NCI-H2171 treated with DMSO at 0.1 percent for 48 hours (cell line): ENCODE measurements at places on chromosomes 6 and 20.

DNA sequence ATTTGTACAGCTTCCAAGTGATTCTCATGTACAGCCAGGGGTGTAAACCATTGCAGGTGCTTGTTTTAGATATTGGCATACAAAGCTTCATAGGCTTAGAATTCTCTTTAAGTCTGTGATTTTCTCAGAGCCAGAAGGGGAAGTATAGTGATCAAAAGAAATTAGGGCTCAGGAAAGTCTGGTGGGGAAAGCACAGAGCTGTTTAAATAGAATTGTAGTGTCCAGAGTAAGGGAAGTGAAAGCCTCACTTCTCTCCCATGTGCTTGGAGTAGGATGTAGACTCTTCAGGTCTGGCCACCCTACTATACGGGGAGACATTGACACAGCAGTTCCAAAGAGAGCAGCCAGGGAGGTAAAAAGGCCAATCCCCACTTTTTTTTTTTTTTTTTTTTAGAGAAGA is 10.4 kb downstream of the GCNT2 start:
- DNase-seq = no peak

- DNase-seq = no peak
These were observed 1.2 kb upstream of the RIPOR3 start for GRCh38 chr20:50692552-50692933.

- DNase-seq = no peak
These were observed 92.9 kb upstream of the SHLD1 start for GRCh38 chr20:5657190-5657875.

- DNase-seq = no peak
These were observed 82.0 kb upstream of the TNFRSF21 start for GRCh38 chr6:47391675-47392074.

DNA sequence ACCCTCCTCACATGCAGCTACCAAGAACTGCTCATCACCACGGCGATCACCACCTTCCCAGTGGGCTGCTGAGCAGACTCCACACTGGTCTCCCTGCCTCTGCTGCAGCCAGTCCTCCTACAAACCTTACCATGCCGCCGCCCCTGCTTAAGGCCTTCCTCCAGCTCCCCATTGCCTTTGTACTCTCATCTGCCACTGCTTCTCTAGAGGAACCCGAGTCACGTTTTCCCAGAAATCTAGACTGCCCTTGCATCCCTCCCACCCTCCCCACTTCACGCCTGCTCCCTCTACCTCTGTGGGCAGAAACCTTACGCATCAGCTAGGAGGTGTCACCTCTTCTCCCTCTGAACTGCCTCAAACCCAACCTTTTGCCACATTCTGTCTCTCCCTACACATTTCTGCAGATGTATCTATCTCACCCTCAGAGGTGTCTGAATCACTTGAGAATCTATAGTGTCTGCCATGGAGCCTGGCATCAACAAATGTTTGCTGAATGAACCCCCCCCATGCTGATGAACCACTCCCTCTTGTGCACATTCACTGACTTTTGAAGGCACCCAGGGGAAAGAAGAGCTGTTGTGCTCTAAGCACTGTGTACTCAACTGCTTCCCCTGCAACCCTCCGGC is 4.3 kb downstream of the E2F1 start:
- DNase-seq = no peak

GRCh38 chr6:135084001-135084915 is 29.6 kb upstream of the HBS1L start:
- DNase-seq = no peak

- DNase-seq = no peak
These were observed 148.6 kb downstream of the LRRC1 start for GRCh38 chr6:53943395-53943794.

GRCh38 chr6:29967379-29968010 is 25.2 kb downstream of the HLA-A start:
- peak; percentile 72 for DNase-seq

GRCh38 chr6:3176562-3177355 is 19.4 kb upstream of the TUBB2A start:
- no peak for DNase-seq

GRCh38 chr6:131519670-131520436 is 53.2 kb upstream of the ARG1 start:
- peak; percentile 31 for DNase-seq

DNA sequence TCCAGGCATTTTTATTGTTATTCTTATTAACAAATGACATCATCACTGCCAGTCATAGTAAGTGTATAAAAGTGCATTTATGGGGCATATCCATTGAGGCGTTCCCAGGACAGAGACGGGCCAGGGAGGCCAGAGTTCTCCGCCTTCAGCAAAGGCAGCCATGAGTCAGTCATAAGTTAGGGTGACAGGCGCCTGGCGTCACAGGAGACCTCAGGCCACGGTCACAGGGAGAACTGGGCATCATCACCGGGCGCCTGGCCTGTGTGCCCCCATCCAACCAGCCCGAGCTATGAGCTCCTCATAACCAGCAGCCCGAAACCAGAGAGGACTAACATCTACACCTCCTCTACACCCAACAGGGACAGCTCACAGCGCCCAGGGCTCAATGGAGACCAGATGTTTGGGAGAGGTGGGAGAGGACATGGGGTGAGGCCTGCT is 259.2 kb downstream of the DLL1 start:
- DNase-seq = no peak

GRCh38 chr6:150783813-150784212 is 81.7 kb upstream of the MTHFD1L start:
- DNase-seq = no peak

DNA sequence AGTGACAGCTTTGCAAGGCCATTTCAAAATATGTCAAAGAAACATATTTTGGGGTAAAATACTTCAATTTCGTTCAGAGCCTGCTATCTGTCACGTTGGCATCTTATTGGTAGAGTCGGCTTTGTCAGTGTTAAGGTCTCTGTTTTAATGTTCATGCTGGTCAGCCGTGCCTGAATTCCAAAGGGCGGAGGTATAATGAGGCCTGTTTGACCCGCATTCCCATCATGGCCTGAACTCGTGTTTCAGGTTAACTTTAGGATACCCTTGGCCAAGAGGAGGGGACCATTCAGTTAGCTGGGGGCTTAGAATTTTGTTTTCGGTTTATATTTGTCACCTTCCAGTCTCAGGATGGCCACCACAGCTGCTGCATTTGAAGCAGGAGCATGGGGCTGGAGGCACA is 236.4 kb downstream of the NFATC2 start:
- no peak for DNase-seq

DNA sequence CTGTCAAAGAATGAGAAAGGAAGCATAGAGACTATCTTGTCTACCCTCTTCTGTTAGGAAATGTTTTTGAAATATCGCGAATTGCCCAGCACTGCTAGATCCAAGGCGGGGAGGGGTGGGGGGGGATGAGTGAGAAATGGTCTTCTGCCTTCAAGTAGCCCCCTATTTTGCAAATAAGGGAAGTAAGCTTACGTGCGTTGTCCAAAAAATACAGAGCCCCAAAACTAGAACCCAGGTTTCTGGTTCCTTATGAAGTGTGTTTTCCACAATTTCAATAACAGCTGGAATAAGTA is 923 bp upstream of the ILRUN start:
- DNase-seq = no peak

DNA sequence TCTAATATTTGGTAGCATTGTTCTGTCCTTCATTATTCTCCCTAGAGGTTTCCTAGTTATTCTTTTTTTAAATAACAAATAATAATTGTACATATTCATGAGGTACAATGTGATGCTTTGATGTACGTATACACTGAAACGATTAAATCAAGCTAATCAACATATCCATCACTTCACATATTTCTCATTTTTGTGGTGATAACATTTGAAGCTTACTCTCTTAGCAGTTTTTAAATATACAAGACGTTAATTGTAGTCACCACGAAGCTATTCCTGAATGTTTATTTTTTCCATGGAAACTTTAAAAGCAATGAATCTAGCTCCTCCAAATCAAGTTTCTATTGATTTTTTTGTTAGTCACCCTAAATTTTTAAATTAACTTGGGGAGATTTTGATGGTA is 116.5 kb upstream of the PRND start:
- no peak for DNase-seq
